Thyroid gland (tissue), 4 donors: ENCODE measurements at places on chromosomes 2 and 18.

GRCh38 chr2:233480490-233481202 lies 85.9 kb downstream of the USP40 start:
- DNase-seq, result peak; percentile 71

GRCh38 chr2:13102397-13103063 lies 385.8 kb downstream of the TRIB2 start:
- DNase-seq, result no peak

GRCh38 chr18:56286775-56287325 lies 351.5 kb downstream of the TXNL1 start:
- DNase-seq, result no peak

DNA sequence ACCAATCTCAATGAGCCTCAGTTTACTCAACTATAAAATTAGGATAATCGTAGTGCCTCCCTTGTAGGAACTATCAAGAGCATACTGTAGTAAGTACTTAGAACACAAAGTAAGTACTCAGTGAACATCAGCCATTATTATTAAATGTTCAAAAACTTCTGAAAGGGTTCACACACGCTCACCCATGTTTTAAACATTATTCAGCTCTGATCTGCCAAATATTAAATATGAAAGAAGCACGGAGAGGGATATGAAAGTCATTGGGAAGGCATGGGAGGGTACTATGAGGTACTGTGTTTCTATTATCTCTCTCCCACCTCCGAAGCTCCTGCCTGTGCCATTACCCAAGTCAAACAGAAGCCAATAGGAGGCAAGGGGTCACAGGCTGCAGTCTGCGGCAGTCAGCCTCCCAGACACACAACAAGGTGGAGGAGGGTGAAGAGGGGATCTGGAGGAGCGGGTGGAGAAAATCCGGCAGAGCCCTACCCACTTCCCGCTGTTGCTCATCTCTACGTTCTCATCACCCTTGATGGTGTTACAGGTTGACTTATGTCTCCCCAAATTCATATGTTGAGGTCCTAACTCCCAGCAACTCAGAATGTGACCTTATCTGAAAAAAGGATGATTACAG lies 2.0 kb upstream of the TBC1D8 start:
- no peak for DNase-seq

- peak; percentile 18 for DNase-seq
Measured at GRCh38 chr2:74304332-74305148, 38.7 kb downstream of the SLC4A5 start.

GRCh38 chr2:182606728-182607681 lies 109.1 kb upstream of the DNAJC10 start:
- no peak for DNase-seq

- DNase-seq, result peak; percentile 72
Measured at GRCh38 chr2:101387151-101387834, at the start of gene CREG2. Gene CREG2, minus strand, starts transcription at chr2:101387503. Its CDS starts 46 bp downstream, at chr2:101387457.

- DNase-seq, result no peak
Measured at GRCh38 chr2:214519258-214519818, 108.5 kb downstream of the VWC2L start.

- no peak for DNase-seq
Measured at GRCh38 chr2:241985986-241986329, 116.4 kb downstream of the RTP5 start.

DNA sequence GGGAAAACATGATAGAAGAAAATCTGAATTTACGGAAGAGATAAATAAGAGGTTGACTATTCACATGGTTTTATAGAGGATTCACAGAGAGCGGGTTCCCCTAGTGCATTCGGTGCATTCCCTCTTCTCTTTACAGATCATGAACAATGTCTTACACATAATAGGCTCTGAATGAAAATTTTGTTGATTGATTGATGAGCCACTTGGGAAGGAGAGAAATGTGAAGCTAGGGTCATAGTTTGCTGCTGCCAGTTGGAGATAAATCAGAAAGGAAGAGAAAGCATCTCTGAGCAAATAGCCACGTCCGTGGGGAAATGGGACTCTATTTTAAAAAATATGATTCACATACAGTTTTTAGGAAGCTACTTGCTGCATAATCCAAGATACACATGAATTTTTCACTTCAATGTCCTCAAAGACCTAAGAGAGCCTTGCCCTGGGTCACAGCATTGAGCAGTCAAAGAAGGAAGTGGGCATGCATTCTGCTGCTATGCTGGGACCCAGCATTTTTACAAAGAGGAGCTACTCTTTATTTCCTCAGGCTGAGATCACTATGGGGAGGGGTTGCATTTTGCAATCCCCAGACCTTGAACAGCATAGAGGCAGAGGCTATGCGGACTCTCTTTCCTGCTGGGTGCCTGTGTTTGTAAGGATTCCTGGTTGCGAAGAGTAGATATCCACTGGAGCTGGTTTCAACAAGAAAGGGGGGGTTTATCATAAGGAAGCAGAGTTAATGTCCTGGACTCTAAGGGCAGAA lies 395.3 kb downstream of the TSN start:
- DNase-seq, result no peak

- DNase-seq, result no peak
Measured at GRCh38 chr18:8601277-8602032, 7.8 kb upstream of the RAB12 start.

GRCh38 chr18:27695503-27695902 lies 481.4 kb downstream of the CDH2 start:
- DNase-seq, result no peak

- DNase-seq, result no peak
Measured at GRCh38 chr2:146079216-146079615, 1559.3 kb upstream of the ZEB2 start.

- no peak for DNase-seq
Measured at GRCh38 chr2:238821391-238821790, 26.5 kb upstream of the TWIST2 start.

GRCh38 chr2:218093879-218094278 lies 24.8 kb downstream of the RUFY4 start:
- no peak for DNase-seq

DNA sequence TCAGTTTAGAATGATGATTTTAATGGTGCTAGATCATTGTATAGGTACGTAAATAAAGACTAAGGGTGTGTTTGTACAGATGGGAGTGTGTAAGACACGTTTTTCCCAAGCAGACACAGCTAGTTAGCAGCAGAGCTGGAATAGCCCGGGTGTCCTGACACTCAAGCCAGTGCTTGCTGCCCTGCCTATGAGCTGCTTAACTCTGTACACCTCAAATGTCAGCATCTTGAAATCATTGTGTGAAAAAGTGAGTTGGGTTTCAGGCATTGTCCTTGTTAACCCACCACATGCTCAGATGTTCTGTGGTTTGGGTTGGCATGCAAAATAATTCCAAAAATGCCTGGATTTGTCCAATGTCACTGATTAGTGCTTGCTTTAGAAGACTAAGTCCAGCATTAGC lies 13.0 kb upstream of the TET3 start:
- no peak for DNase-seq

DNA sequence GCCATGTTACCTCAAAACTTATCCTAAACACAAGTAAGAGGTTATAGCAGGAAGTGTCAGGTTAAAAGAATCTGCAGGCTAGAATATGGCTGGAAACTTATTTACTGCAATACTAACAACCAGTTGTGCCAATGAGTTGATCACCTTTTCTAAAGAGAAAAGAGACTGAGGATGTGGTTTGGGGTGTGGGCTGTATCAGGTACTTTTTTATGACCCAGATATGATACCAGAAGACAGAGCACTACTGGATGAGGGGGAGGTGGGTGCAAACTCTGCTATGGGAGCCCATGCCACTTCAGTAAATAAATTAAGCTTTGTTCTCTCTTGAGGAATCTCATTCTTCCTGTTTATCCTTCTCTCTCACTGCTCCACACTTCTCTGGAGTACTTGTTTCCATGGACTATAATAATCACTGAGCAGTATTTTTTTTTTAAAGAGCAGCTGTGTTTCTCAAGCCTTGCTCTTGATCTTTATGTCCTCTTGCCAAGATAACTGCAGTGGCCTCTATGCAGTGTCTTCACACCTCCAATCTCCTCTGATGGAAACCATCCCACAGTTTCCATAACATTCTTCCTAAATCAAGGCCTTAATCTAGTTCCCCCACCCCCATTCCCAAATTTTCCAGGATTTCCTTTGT lies 51.2 kb upstream of the NOSTRIN start:
- DNase-seq, result no peak

DNA sequence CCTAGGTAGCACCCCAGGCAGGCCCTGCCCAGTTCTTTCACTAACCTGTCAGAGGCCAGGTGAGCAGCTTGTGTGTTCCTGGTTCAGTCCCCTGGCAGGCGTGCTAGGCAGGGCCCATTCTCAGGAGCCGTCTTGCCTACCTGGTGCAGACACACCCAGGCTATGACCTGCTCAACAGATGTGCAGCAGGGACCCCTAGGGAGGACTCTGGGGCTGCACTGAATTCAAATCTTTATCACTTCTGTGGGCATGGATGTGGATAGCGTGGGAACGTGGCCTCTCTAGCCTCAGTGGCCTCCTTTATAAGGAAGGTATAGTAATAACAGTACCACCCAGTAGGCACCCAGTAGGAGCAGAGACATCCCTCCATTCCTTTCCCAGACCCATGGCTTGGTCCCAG lies 48.4 kb downstream of the PLEKHB2 start:
- no peak for DNase-seq

- DNase-seq, result no peak
Measured at GRCh38 chr2:218662377-218662776, 2.9 kb downstream of the BCS1L start.

- DNase-seq, result peak; percentile 38
Measured at GRCh38 chr18:50590593-50590992, 30.7 kb downstream of the MAPK4 start.

GRCh38 chr2:69743847-69744264 lies 1.9 kb downstream of the ANXA4 start:
- DNase-seq, result no peak

- DNase-seq, result peak; percentile 9
Measured at GRCh38 chr2:181456660-181457120, 496 bp upstream of the ITGA4 start.

- DNase-seq, result peak; percentile 72
Measured at GRCh38 chr2:174771631-174772471, 7.6 kb upstream of the CHRNA1 start.

DNA sequence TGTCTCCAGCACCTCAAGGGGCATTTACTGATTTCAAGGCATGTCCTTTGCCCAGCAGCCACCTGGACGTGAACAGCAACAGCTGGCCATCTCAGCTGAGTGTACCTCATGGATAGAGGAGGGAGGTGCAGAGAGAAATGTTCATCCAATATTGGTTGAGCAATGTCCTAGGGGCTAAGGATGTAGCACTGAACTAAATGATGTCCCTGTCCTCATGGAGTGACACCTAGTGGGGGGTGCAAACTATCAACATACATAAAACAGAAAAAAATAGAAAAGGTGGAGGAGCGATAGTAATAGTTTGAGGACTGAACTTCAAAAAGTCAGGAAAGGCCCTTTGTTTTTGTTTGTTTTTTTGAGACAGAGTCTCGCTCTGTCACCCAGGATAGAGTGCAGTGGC lies 4.8 kb upstream of the UGGT1 start:
- no peak for DNase-seq

DNA sequence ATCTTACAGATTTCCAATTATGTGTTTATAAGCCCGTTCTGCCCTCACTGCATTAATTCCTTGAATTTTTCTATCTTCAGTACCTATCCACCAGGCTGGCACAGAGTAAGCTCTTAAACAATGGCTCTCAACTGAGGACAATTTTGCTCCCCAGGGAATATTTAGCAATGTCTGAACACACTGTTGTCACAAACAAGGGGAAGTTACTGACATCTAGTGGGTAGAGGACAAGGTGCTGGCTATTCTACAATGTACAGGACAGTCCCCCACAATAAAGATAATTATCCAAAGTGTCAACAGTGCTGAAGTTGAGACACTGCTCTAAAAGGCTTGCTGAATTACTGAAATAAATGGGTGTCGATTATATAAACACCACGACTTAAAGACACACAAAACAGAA lies 5.0 kb downstream of the NDUFS1 start:
- no peak for DNase-seq

DNA sequence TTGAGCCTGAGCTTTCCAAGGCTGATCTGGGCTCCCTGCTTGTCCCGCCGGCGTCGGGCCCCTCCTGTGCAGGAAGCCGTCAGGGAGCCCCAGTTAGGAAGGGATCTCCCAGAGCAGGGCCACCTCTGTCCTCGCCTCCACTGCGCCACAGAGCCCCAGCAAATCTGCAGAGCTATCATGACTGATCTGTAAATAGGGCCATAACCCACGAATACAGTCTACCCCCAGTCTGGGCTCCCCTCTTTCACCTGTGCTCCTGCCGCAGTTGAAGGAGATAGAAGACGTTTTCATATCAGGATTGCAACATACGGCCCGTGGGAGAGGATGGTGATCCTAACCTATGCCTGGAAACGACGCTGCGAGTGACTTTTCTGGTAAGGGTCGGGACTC lies 138.7 kb downstream of the PTGR3 start:
- peak; percentile 63 for DNase-seq

- no peak for DNase-seq
Measured at GRCh38 chr2:60717691-60718090, 38.4 kb upstream of the PAPOLG start.

GRCh38 chr2:9140645-9141044 lies 66.0 kb upstream of the ASAP2 start:
- no peak for DNase-seq

DNA sequence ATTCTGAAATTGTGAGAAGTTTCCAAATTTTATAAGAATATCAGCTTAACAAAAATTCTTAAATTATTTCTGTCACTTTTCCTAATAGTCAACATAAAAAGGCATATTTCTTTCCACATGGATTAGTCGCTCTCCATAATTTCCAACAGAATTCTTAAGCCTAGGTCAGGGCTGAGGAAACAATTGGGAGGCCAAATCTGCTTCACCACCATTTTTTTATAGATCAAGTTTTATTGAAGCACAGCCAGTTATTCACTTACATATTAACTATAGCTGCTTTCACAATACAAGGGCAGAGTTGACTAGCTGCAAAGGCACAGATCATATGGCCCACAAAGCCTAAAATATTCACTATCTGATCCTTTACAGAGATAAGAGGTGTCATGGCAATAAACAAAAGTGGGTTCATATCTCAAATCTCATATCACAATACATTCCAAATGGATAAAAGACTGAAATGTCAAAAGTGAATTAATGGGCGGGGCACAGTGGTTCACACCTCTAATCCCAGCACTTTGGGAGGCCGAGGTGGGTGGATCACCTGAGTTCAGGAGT lies 18.7 kb downstream of the MEMO1 start:
- no peak for DNase-seq

DNA sequence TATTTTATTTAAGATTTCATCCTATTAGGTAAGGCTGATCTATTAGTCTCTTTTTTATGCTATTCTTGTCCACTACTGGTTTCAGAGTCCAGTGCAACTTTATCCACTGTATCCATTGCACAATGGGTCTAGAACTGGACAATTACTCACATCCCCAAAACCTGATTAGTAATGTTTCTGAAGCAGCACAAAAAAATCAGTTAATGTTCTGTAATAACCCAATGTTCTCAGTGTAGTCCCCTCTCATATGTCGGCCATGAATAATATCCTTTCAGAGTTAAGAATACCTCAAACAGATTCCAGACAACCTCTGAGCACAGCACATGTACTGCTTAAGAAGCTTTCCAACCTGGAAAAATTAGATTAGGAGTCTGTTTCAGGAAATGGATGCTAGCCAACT lies 29.7 kb downstream of the MGAT4A start:
- no peak for DNase-seq

DNA sequence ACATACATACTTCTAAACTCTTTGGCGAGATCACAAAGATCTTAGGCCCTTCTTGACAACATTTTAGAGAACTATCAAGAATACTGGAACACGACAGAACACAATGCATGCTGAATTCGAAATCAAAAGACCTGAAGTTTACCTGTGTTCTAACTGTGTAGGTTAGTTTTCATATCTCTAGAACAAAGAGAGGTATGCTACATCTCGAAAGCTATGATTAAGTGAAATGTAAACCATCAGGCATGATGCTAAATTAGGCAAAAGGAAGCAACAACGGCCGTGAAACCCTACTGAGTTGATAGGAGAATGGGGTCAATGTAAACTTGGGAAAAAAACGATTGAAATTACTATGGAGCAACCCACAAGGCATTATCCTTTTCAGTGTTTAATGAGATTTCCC lies 43.7 kb downstream of the IKZF2 start:
- DNase-seq, result no peak
